ENCODE measurements at places on chromosomes 11 and 22. TPM values are rescaled to one million over a fixed set of nuclear protein-coding genes. Genes with fewer than 3 reads are reported as not detected.

- H3K27ac ChIP-seq = no peak overlapping the region
- H3K4me1 ChIP-seq = peaks cover 28% of the 10 kb centered on the region
Observed at GRCh38 chr22:45195616-45196015, 31.9 kb downstream of the NUP50 start.

DNA sequence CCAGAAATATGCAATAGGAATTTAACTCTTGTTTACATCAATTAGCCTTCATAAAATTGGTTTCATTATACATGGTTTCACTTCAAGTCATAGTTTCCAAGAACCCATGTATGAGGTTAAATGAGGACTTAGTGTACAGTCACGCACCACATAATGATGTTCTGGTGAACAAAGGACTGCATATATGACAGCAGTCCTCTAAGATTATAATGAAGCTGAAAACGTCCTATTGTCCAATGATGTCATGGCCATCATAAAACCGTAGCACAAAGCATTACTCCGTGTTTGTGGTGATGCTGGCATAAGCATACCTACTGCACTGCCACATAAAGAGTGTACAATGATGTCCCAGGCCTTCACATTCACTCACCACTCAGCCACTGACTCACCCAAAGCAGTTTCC, 31.1 kb downstream of the SMCO4 start:
- no peak for DNase-seq
- no peak overlapping the region for H3K27ac ChIP-seq
- H3K36me3 ChIP-seq = no peaks in the 10 kb centered on the region
- H3K4me1 ChIP-seq = no peaks in the 10 kb centered on the region
- no peaks in the 10 kb centered on the region for H3K27me3 ChIP-seq

DNA sequence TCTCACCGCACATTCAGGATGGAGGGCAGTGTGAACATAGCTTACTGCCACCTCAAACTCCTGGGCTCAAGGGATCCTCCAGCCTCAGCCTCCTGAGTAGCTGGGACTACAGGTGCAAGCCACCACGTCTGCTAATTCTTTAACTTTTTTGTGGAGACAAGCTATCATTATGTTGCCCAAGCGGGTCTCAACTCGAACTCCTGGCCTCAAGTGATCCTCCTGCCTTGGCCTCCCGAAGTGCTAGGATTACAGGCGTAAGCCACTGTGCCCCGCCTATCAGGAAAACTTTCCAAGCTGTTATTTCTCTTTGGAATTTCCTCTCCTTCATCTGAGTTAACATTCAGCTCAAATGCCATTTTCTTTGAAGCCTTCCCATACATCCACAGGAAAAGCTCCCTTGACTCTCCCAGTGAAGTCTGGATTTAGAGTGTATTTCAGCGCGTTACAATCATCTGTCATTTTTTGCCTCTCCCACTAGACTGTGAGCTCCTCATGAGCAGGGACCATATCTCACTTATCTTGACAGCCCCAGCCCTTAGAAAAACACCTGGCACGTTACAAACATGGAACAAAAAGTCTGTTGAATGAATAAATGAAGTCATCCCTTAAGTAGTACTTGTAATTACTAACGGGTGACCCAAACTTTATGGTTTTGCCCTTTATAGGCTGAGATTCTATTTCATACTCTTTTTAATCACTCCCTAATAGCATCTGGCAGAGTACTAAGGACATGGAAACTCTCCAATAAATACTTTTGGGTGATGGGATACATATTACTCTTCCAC, 2.2 kb downstream of the MRTFA start:
- peak; percentile 8 for DNase-seq
- H3K4me3 ChIP-seq = peak overlapping the region; percentile 88
- H3K4me1 ChIP-seq = peaks cover 3% of the 10 kb centered on the region
- H3K27ac ChIP-seq = no peak overlapping the region
- H3K27me3 ChIP-seq = no peaks in the 10 kb centered on the region

- H3K27ac ChIP-seq = no peak overlapping the region
- peaks cover 48% of the 10 kb centered on the region for H3K36me3 ChIP-seq
- no peak for DNase-seq
Observed at GRCh38 chr11:34975482-34975881, 59.1 kb downstream of the PDHX start.

DNA sequence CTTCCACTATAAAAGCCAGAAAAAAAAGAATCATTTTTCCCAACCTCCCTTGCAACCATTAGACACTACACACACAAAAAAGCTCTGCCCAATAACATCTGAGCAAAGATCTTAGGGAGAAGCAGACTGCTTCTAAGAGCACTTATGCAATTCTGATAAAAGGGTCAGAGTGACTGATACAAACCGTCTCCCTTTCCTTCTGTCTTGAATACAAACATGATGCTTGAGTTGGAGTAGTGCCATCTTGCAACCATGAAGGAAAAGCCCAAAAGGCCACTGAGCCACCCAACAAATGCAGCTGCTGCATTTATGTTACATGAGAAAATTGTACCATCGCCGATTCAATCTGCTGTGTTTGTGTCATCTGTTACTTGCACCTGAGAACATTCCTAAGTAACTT, 47.6 kb upstream of the EED start:
- no peaks in the 10 kb centered on the region for H3K4me1 ChIP-seq
- no peak for DNase-seq
- no peak overlapping the region for H3K4me3 ChIP-seq

- no peaks in the 10 kb centered on the region for H3K36me3 ChIP-seq
- no peaks in the 10 kb centered on the region for H3K4me1 ChIP-seq
- H3K27ac ChIP-seq = no peak overlapping the region
- H3K27me3 ChIP-seq = no peaks in the 10 kb centered on the region
- no peak overlapping the region for H3K4me3 ChIP-seq
Observed at GRCh38 chr11:129792663-129793062, 23.0 kb upstream of the TMEM45B start.

DNA sequence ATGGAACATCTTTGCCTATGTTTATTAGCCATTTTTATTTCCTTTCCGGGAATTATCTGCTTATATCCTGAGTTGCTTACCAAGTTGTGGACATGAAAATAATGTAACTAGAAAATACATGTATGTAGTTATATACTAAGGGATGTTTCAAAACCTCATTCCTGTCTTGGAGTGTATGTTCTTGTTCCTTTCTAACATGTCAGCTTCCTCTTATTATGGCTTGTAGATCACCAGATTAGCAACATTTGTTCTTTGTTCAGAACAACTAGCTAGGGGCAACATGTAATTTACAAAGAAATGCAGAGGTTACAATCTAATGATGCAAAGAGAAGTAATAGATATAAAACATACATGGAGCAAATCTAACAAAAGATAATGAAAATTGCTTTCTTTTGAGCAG, 13.1 kb upstream of the TMEM123 start:
- H3K36me3 ChIP-seq = no peaks in the 10 kb centered on the region
- no peak for DNase-seq
- H3K4me1 ChIP-seq = peaks cover 23% of the 10 kb centered on the region
- no peak overlapping the region for H3K27ac ChIP-seq
- H3K4me3 ChIP-seq = no peak overlapping the region

GRCh38 chr11:120606211-120607010, 94.9 kb downstream of the GRIK4 start:
- H3K36me3 ChIP-seq = no peaks in the 10 kb centered on the region
- H3K27ac ChIP-seq = no peak overlapping the region
- peaks cover 14% of the 10 kb centered on the region for H3K27me3 ChIP-seq
- no peaks in the 10 kb centered on the region for H3K4me1 ChIP-seq

DNA sequence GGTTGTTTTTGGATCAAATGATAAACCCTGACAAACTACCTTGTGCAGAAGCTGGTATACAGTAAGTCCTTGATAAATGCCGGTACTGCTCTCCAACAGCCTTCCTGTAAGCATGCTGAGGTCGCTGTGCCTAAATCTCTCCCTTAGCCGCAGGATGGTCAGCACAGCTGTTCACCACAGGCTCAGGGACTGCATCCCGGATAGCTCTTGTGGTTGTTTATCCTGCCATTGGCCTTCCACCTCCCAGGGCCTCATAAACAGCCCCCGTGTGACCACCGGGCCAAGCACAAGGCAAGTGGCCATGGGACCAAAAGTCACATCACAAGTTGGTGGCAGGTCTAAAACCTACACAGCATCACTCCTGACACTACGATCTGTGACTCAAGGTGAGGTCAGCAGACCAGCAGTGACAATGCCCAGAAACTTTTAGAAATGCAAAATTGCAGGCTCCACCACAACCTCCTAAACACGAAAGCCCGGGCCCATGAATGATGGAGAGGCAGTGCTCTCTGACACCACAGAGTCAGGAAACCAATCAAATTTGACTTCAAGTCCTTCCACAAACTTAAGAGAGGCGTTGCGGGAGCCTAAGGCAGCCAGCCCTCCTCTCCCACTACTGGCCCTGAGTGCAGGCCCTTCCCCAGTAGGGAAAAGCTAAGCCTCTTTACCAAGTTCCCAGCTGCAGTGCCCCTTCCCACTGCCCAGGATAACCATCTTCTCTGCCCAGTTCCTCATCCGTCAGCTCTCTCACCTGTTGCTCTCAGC, 3.9 kb downstream of the SPATA19 start:
- H3K27ac ChIP-seq = no peak overlapping the region
- DNase-seq = no peak
- no peaks in the 10 kb centered on the region for H3K27me3 ChIP-seq
- H3K4me3 ChIP-seq = no peak overlapping the region

DNA sequence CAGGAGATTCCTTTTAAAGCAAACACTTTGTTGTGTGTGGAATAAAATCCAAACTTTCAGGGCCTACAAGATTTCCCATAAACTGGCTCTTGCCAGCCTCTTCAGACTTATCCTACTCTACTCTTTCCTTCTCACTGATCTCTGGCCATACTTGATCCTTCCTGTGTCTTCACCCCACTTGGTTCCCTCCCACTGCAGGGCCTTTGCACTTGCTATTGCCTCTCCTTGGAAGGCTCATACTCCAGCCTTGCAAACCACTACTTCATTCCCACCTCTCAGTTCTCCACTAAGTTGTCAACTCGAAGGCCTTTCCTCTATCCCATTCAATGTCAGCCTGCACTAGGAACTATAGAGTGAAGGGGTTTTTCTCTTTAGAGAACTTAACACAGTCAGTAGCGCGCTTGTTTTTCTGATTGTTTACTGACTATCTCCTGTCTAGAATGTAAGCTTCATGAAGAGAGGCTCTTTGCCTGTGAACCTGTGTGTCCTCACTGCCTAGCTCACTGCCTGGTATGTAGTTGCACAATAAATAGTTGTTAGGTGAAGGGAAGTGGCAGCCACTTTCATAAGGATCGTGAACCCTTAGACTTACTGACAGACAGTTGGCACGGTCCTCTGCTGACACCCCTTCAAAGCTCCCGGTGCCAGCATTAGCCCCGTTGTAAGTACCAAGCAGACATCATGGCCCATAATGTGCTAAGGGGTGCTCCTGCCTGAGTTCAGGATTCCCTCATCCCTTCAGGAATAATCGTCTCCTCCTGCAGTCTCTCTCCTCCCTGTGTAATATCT, 833 bp upstream of the ME3 start:
- H3K4me1 ChIP-seq = peaks cover 16% of the 10 kb centered on the region
- no peak overlapping the region for H3K27ac ChIP-seq
- no peak for DNase-seq
- H3K36me3 ChIP-seq = no peaks in the 10 kb centered on the region
- no peak overlapping the region for H3K4me3 ChIP-seq

Gene BTG4
- total RNA-seq = not detected

Gene ZNF214
- total RNA-seq = 7.0 TPM
